Type B pancreatic cell (in vitro differentiated cells): ENCODE measurements at places on chromosomes 2 and 18. TPM values are rescaled to one million over a fixed set of nuclear protein-coding genes. Genes with fewer than 3 reads are reported as not detected.

DNA sequence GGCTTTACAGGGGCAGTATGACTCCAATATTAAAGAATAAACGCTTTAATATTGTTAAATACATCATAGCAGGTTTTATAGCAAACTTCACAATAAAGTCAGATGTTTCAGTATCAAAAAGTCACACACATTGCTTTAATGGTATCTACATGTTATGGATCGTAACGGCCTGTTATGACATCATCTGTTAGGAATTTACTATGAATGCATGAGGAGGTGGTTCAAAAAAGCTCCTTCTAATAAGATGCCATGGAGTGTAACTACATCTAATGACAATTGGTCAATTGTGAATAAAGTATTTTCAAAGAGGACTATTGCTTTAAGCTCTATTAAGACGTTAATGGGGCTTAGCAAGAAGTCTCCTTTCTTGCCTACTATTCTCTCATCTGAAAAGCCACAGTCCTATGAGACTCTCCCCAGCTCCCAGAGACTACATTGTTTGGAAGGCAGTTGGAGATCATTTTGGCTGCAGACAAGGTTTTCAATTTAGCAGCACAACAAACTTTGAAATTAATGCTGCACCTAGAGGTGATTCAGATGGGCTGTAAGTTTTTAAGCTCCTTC is 300.7 kb upstream of the MEIS1 start:
- no peaks in the 10 kb centered on the region for H3K27me3 ChIP-seq
- H3K36me3 ChIP-seq, result no peaks in the 10 kb centered on the region
- H3K4me3 ChIP-seq, result no peak overlapping the region
- no peak overlapping the region for H3K27ac ChIP-seq
- DNase-seq, result no peak
- H3K4me1 ChIP-seq, result peaks cover 17% of the 10 kb centered on the region

- H3K27me3 ChIP-seq, result no peaks in the 10 kb centered on the region
- DNase-seq, result no peak
- peaks cover 25% of the 10 kb centered on the region for H3K4me1 ChIP-seq
Observed at GRCh38 chr2:96869822-96870625, at the start of gene SEMA4C. TSS of gene SEMA4C (minus strand) at chr2:96870080. CDS start at chr2:96867886, 2,194 bp downstream.

- H3K27me3 ChIP-seq, result no peaks in the 10 kb centered on the region
- no peak overlapping the region for H3K27ac ChIP-seq
- H3K4me1 ChIP-seq, result no peaks in the 10 kb centered on the region
- H3K36me3 ChIP-seq, result peaks cover 27% of the 10 kb centered on the region
- H3K4me3 ChIP-seq, result no peak overlapping the region
- DNase-seq, result no peak
Observed at GRCh38 chr2:53941749-53942148, 29.0 kb downstream of the PSME4 start.

DNA sequence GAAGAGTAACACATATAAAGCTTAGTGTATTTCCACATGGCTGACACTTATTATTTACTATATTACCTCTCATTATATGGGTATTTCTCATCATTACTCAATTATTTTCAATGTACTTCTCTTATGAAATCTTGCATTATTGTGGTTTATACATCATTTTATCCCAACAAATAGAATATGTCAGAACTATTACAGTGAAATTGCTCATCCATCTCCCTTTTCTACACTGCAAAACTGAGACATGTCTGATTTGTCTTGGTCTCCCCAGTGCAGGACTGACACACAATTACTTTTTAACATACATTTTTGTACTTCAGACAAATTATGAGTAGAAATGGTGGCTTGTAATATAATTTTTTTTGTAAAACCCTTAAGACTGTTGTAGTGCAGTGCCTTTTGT is 600.9 kb downstream of the PLCL1 start:
- no peak overlapping the region for H3K4me3 ChIP-seq
- H3K4me1 ChIP-seq, result no peaks in the 10 kb centered on the region

DNA sequence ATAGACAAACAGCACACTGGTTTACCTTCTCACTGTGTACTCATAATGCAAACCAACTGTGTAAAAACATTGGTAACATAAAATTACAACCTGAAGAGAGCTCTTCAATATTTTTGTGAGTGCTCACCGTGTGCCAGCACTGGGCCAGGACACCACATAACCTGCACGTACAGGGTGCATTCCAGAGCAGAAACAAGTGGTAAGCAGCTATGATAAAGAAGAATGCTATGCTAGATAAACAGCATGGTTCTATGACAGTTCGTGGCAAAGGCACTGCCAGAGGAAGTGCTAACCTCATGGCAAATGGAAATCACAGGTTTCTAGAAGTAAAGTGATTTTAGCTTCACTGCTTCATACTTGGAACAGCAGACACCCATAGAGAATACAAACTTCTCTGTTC is 343.5 kb downstream of the MTX2 start:
- peaks cover 27% of the 10 kb centered on the region for H3K27me3 ChIP-seq
- no peak overlapping the region for H3K27ac ChIP-seq

DNA sequence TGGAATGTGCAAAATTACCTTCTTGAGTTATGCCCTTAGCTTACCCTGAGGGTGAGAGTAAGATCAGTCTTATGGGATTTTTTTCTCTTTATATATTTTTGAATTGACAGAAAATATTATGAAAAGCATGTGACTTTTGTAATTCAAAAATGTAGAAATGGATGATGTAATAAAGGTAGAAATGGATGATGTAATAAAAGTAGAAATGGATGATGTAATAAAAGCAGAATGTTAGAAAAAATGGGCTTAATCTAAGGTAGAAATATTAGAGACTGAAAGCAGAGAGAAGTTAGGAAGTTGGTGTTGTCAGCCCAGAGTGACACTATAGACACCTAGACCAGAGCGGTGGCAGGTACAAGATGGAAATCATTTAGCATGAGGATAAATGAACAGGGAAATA is 107.1 kb upstream of the THSD7B start:
- H3K4me3 ChIP-seq, result no peak overlapping the region
- H3K27ac ChIP-seq, result no peak overlapping the region
- no peak for DNase-seq
- no peaks in the 10 kb centered on the region for H3K4me1 ChIP-seq

GRCh38 chr2:28425464-28425835 is 32.8 kb downstream of the FOSL2 start:
- no peak for DNase-seq
- H3K4me1 ChIP-seq, result peaks cover 8% of the 10 kb centered on the region
- no peaks in the 10 kb centered on the region for H3K36me3 ChIP-seq
- no peak overlapping the region for H3K27ac ChIP-seq

- H3K36me3 ChIP-seq, result no peaks in the 10 kb centered on the region
- H3K27me3 ChIP-seq, result no peaks in the 10 kb centered on the region
- peaks cover 3% of the 10 kb centered on the region for H3K4me1 ChIP-seq
- no peak for DNase-seq
Observed at GRCh38 chr2:8437228-8437948, 244.5 kb upstream of the ID2 start.

GRCh38 chr2:40470822-40471813 is 19.2 kb upstream of the SLC8A1 start:
- no peaks in the 10 kb centered on the region for H3K36me3 ChIP-seq
- peaks cover 27% of the 10 kb centered on the region for H3K4me1 ChIP-seq
- H3K27me3 ChIP-seq, result peaks cover 33% of the 10 kb centered on the region
- H3K4me3 ChIP-seq, result no peak overlapping the region
- DNase-seq, result no peak

DNA sequence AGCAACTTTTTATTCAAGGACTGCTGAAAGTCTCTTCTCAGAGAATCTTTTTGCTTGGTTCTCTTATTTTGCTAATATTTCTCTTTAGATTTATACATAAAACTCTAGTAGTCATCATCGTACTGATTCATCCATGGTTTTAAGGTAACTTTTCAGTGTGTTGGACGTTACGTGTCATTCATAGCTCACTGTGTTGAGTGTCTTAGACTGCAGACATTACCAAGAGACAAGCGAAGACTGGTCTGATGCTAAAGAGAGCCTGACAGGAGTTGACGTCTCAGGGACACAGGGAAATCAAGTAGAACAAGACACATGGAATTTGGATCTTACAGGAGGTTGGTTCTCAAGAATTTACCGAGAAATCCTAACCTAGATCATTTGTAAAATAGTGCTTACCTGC is 25.5 kb downstream of the RBM44 start:
- no peak overlapping the region for H3K4me3 ChIP-seq
- H3K36me3 ChIP-seq, result no peaks in the 10 kb centered on the region
- H3K27ac ChIP-seq, result no peak overlapping the region
- H3K27me3 ChIP-seq, result no peaks in the 10 kb centered on the region
- H3K4me1 ChIP-seq, result no peaks in the 10 kb centered on the region
- no peak for DNase-seq

- H3K4me1 ChIP-seq, result no peaks in the 10 kb centered on the region
- H3K27me3 ChIP-seq, result no peaks in the 10 kb centered on the region
- H3K36me3 ChIP-seq, result no peaks in the 10 kb centered on the region
- DNase-seq, result no peak
Observed at GRCh38 chr2:37679072-37679695, 7.7 kb upstream of the CDC42EP3 start.

GRCh38 chr2:64918220-64918886 is 70.8 kb upstream of the SLC1A4 start:
- peak overlapping the region; percentile 88 for H3K4me3 ChIP-seq
- H3K36me3 ChIP-seq, result no peaks in the 10 kb centered on the region
- peak overlapping the region; percentile 78 for H3K27ac ChIP-seq
- peaks cover 13% of the 10 kb centered on the region for H3K4me1 ChIP-seq
- DNase-seq, result no peak
- peaks cover 3% of the 10 kb centered on the region for H3K27me3 ChIP-seq

- peaks cover 88% of the 10 kb centered on the region for H3K27me3 ChIP-seq
- no peak overlapping the region for H3K4me3 ChIP-seq
- DNase-seq, result no peak
- H3K4me1 ChIP-seq, result peaks cover 8% of the 10 kb centered on the region
- H3K27ac ChIP-seq, result no peak overlapping the region
Observed at GRCh38 chr2:136114382-136114781, 3.6 kb downstream of the CXCR4 start.

- no peak overlapping the region for H3K27ac ChIP-seq
- no peaks in the 10 kb centered on the region for H3K4me1 ChIP-seq
- DNase-seq, result peak; percentile 43
- no peak overlapping the region for H3K4me3 ChIP-seq
- H3K36me3 ChIP-seq, result no peaks in the 10 kb centered on the region
- H3K27me3 ChIP-seq, result peaks cover 17% of the 10 kb centered on the region
Observed at GRCh38 chr2:70697603-70698383, 70.2 kb downstream of the ADD2 start.

DNA sequence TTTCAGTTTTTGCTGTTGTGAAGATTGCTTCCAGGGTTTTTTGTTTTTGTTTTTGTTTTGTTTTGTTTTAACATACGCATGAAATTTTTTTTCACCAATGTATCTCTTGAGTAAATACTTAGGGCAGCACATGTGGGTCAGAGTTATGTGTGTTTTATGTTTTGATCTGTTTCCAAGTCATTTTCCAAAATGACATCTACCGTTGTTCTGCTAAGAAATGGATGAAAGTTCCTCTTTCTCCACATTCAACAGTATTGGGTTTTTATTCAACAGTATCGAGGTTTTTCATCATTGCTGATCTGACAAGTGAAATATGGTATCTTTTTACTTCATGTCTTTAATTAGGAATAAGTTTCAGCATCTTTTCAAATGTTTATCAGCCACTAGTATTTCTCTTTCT is 16.7 kb downstream of the RNF144A start:
- H3K36me3 ChIP-seq, result peaks cover 10% of the 10 kb centered on the region
- peaks cover 24% of the 10 kb centered on the region for H3K4me1 ChIP-seq
- H3K4me3 ChIP-seq, result no peak overlapping the region
- H3K27ac ChIP-seq, result no peak overlapping the region
- H3K27me3 ChIP-seq, result no peaks in the 10 kb centered on the region

- DNase-seq, result no peak
- no peak overlapping the region for H3K4me3 ChIP-seq
- H3K4me1 ChIP-seq, result peaks cover 16% of the 10 kb centered on the region
- H3K27me3 ChIP-seq, result no peaks in the 10 kb centered on the region
- no peak overlapping the region for H3K27ac ChIP-seq
Observed at GRCh38 chr2:85529809-85530208, 9.2 kb upstream of the MAT2A start.

- H3K36me3 ChIP-seq, result no peaks in the 10 kb centered on the region
- no peak overlapping the region for H3K4me3 ChIP-seq
- H3K27me3 ChIP-seq, result no peaks in the 10 kb centered on the region
Observed at GRCh38 chr2:112462178-112462577, 19.8 kb upstream of the TTL start.

DNA sequence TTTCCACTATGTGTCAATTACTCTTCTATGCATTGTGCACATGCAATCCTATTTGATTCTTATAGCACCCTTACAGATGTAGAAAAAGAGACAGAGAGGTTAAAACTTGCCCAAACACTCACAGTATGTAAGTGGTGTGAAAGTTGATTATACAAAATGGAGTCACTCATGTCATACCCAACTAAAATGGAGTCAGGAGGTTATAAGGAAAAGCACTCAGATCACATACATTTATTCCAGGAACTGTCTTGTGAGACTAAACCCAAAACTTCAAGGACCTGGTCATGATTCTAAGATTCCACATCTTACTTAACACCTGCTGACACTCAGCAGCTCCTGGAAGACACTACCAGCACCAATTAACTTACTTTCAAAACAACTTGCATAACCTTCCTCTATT is 802.6 kb downstream of the MBD2 start:
- H3K36me3 ChIP-seq, result no peaks in the 10 kb centered on the region
- H3K4me1 ChIP-seq, result peaks cover 4% of the 10 kb centered on the region
- no peak for DNase-seq
- H3K4me3 ChIP-seq, result no peak overlapping the region

DNA sequence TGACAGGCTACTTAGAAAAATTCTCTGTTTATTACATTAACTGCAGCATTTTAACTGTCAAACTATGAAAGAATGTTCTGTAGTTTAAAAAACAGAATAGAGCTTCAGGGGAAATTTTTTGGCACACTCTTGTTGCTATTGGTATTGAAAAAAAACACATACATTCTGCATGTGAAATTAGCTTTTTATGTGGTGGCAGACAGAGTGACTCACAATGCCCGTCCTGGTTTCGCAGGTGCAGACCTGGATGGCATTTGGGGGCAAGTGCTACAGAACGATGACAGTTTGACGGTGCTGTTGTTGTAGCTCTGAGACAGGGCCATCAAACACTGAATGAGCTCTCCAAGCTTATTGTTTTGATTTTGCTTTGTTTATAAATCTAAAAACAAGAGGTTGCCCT is 105.0 kb upstream of the MAP3K20 start:
- no peaks in the 10 kb centered on the region for H3K27me3 ChIP-seq
- H3K4me1 ChIP-seq, result peaks cover 22% of the 10 kb centered on the region

DNA sequence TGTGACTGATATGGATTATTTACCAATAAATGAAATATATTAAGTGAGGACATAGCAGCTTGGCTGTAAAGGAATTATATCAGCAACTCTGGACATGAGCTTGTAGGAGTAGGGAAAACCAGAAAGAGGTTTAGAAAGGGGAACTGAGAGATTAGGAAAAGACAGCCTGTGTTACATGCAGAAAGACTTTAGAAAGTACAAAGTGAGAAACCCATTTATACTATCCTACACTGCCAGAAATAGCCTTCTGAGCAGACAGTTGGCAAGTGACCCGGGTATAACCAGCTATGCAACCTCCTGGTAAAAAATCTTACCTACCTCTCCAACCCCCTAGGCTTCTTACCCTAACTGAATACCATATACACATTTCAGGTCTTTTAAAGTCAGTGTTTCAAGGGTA is 134.1 kb downstream of the ANKRD44 start:
- H3K4me1 ChIP-seq, result peaks cover 17% of the 10 kb centered on the region
- no peak overlapping the region for H3K4me3 ChIP-seq
- H3K36me3 ChIP-seq, result no peaks in the 10 kb centered on the region
- no peak for DNase-seq
- no peak overlapping the region for H3K27ac ChIP-seq
- no peaks in the 10 kb centered on the region for H3K27me3 ChIP-seq

ATOH8 gene
- 1.8 and 13.7 TPM in 2 replicates for total RNA-seq

AMER3 gene
- 3.9 and 10.9 TPM in 2 replicates for total RNA-seq

NUP35 gene
- 14.4 and 24.4 TPM in 2 replicates for total RNA-seq

RTKN gene
- 72.1 and 88.3 TPM in 2 replicates for total RNA-seq

SP5 gene
- 1.1 and 4.4 TPM in 2 replicates for total RNA-seq

OBSL1 gene
- total RNA-seq, result 118 and 197 TPM in 2 replicates
